ENCODE measurements at places on chromosomes 5 and 9.

- no peak for DNase-seq
These were observed 107.4 kb downstream of the NXNL2 start for GRCh38 chr9:88642336-88642735.

- no peak for DNase-seq
These were observed 35.3 kb downstream of the NDFIP1 start for GRCh38 chr5:142143878-142144277.

DNA sequence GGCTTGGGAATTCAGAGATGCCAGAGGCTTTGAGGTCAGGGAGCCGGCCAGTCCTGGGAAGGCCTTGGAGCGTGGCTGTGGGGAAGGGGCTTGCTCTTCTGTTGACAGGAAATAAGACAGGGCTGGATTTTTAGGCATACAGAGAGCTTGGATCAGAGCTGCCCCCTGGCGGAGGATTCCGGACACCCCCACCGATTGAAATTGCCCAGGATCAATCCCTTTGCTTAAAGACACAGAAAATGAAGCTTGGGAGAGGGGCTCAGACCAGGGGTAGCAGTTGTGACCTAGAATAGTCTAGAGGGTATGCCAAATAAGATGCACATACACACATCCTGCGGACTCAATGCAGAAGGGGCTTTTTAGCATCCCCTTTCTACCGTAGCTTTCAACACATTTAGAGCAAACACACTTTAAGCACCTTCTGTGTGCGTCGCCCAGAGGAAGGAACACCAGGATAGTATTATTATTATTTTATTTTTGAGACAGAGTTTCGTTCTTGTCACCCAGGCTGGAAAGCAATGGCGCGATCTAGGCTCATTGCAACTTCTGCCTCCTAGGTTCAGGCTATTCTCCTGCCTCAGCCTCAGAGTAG lies 1.7 kb upstream of the NTMT1 start:
- DNase-seq = peak; percentile 84

- DNase-seq = no peak
These were observed 227.6 kb upstream of the ELL2 start for GRCh38 chr5:96189028-96189826.

- DNase-seq = no peak
These were observed 281.3 kb downstream of the ARHGAP26 start for GRCh38 chr5:143051244-143052058.

DNA sequence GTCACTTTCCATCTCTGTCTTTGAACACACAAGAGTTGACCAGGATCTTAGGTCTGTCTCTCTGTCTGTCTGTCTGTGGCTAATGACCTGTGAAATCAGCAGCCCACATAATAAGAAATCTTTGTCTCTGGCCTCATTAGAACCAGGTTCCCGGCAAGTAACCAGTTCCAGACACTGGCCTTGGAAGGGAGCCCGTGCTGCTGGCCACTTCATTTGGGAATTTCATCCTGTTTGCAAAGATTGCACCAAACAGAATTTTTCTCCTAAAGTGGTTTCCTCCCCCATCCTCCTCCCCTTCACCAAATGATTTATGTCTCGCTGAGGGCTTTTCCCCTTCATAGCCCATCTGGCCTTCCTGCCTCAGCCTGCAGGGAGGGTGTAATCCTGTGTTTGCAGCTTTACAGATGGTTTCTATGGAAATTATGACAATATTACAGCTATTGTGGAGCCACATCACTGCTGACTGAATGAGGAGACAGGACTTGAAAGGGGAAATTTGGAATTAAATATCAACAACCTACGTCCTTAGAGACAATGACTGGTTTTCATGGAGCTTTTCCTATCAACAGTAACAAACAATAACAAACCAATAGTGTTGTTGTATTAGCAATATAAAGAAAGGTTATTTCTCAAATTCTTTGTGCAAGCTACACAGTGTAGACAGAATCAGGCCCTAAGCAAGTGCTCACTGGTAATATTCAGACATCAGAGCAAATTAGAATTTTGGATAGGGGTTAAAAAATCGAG lies 25.7 kb downstream of the DPYSL3 start:
- no peak for DNase-seq

DNA sequence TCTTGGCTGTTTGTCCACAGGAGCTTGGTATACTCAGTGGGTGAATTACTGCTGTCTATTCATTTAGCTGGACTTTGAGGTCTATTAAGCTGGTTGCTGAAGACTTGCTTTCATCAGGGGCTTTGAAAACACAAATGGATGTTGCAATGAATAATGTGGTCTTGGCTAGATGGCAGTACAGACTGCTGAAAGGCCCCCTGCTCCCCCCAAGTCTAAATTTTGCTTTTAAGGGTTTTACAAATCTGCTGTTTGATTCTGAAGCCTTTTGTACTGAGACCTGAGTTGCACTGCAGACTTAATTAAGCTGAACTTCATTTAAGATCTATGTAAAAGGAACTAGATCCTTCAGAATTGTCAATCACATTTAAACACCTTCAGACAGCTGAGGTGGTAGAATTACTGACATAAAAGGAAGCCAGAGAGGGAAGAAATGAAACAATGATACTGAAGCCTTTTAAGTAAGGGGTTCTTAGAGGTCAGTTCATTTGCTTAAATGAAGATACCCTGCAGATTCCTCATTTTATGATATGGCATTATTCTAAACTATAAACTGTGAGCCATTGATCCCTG lies 37.3 kb downstream of the KCTD16 start:
- no peak for DNase-seq

- peak; percentile 38 for DNase-seq
These were observed 315.6 kb downstream of the MTRR start for GRCh38 chr5:8184455-8185063.

DNA sequence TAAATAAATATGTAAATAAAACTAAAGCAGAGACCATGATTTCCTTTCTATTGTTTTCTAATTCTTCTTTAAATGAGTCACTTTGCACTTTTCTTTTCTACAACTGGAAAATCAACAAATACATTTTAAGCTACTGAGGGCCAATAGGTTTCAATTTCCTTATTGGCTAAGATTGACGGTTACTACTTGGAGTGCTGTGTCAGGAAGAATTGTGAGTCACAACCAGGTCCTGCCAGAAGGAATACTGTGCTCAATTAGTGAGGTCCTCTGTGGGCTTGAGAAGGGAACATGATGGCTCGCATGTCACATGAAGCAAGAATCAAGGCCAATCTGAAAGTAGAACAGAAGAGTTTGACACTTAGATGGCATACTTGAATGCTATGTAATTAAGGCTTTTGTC lies 110.8 kb downstream of the HMHB1 start:
- DNase-seq = no peak

DNA sequence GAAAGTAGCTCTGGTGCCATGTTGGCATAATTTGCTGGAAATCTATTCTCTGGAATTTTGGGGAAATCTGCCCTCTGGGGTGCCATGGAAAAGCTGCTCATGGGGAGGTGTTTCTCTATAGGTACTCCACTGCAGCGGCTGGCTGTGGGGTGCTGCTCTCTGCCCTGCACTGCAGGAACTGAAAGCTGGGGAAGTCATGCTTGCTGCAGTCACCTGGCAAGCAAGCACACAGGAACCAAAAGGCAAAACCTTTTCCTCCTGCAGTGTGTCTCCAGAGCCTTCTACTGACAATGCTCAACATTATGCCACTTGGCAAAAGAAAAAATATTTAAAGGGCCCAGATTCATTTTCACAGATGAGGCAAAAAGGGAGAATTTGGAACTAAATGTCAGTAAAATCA lies 25.8 kb upstream of the CARNMT1 start:
- no peak for DNase-seq

DNA sequence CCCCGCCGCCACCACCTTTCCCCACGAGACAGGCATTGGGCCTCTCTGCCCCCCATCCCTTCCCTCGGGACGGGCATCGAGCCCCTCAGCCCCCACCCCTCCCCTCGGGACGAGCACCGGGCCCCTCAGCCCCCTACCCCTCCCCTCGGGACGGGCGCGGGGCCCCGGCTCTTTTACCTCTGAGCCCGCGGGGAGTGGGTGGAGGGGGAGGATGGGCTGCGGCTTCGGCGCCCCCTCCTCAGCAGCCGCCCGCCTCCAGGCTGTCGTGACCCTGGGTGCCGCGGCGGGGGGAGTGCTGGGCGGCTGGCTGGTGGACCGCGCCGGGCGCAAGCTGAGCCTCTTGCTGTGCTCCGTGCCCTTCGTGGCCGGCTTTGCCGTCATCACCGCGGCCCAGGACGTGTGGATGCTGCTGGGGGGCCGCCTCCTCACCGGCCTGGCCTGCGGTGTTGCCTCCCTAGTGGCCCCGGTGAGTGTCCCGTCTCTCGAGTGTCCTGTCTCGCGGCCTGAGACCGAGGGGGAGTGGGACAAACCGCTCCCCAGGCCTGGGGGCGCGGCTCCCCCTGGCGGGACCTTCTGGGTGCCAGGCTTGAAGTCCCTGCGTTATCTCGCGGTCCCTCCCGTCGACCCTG lies 791 bp downstream of the SLC2A8 start:
- no peak for DNase-seq

DNA sequence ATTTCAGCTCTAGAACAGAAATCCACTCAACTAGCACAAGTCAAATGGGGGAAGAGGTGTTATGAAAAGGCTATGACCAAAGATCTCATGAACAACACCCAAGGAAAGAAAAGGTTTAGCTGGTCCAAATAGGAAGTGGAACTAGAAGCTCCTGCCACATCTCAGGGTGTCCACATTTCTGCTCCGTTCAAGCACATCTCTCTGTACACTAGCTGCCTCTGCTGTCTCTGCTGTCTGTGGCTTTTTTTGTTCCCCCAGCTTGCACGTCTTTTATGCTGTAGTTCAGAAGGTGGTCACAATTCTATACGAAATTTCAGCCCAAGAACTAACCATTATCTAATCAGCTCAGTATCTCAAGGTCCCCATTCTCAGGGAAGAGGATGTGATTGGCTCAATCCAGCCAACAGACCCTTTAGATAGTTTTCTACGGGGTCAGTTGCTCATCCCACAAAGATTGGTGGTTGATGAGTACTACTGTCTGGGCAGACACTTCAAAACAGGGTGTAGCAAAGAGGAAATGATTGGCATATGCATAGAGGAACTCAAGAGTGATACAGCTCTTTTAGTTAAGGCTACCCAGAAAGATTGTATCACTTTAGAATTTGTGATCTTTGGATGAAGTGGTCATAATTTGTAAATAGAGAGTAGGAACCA lies 44.0 kb downstream of the FANCC start:
- no peak for DNase-seq

DNA sequence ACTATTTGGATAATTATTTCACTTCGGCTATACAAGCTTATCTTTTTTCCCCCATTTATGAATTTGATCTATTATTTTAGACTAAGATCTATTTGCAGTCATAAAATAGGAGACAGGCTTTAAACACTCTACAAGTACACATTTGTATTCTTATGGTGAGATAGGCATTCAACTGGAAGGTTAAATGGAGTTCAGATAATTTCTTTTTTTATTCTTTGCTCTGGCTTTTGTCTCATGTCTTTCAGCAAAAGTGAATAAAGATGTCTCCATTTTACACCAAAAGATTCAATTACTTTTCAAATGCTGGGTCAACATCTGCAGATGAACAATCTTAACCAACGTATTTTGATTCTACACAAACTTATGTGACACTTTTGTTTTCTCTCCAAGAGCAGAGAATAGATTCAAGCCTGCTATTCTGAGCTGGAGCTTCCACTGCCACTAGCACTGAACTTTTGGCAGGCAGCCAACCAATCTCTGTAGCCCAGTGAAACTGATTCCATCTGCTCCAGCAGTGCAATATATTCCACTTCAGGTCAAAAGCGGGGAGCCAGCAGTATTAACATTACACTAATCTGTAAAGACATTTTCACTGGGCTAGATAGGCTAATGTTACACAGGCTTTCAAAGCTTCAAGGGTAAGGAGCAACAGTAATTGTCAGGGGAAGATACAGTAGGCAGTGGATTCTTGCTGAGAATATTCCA lies 452.0 kb upstream of the ZNF608 start:
- no peak for DNase-seq

DNA sequence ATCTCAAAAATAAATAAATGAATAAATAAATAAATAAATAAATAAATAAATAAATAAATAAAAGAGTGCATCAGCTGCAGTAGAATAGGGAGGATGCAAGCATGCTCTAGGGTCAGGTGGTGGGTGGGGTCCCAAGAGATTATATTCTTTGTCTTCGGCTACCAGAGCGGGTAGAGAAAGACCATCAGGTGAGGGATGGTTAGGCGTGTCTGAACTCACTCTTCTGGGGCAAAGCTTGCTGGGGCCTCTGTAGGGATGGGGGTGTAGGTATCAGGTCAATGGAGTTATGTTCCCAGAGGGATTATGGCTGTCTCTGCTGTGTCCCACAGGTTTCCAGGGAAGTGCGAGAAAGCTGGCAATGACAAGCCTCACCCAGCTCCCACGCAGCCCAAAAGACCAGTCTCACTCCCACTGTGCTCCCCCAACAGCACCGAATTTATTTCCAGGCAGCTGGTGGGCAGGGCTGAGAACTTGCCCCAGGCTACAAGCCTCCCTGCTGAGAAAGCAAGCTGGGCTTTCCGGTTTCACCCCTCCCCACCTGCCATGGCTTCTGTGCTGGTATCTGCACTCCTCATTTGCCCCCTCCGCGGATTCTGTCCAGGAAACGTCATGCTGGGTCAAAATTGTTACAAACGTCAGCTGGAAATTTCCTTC lies 180.8 kb downstream of the LURAP1L start:
- DNase-seq = no peak

DNA sequence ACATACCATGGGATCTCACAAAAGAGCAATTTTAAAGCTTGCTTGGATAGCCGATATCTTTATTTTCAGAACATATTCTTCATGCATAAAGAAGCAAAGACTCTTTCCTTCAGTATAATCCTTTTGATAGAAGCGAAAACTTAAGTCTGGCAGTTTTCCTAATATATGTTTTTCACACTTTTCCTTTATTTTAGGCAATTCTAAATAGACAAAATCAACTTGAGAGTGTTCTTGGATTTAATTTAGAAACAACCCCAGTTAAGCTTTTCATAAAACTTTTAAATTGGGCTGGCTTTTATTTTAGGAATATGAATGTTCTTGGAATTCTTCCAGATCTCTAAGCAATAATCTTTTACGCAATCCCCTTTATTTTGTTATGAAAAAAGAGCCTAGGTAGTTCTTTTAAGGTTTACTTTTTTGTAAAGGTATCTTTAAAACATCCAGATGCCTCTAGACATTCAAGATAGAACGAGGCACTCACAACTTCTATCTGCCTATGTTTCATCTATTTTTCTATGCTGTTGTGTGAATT lies 51.5 kb upstream of the HSPB3 start:
- DNase-seq = no peak

- no peak for DNase-seq
These were observed 201.2 kb downstream of the ACTL7B start for GRCh38 chr9:108654566-108654965.

Data from stimulated activated CD4-positive, alpha-beta T cell treated with anti-CD3 and anti-CD28 coated beads, Interleukin-2, amount 100 ng/mL, for 24 hours (primary cell).